ENCODE measurements at places on chromosomes 7 and 10.

DNA sequence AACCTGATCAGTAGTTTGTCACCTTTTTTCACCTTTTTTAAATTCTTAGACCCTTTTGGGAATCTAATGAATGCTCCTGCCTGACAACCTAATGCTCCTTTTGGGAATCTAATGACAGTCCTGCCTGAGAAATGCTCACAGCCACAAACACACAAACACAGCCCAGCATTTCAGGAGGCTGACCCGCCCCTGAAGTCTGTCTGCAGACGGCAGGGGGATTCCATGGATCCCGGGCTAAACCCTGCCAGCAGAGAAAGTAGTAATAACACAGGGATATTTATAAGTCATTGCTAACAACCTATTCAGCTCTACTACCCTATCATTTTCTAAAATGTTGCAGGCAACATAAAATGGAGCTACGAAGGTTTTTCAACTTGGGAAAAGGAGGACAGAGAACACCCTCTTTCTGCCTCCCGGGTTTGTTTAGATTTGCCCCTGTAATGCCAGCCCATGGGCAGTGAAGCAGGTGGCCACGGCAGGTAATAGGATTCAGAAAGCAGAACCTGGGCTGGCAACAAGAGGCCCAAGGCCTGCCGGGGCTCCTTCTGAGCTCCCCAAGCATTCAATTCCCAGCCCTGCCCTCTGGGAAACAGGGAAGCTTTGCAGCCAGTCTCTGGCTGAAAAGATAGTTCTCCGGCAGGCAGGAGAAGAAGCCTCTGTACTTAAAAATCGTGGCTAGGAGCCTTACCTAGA is 65.2 kb downstream of the CREB3L2 start:
- no peak for DNase-seq

DNA sequence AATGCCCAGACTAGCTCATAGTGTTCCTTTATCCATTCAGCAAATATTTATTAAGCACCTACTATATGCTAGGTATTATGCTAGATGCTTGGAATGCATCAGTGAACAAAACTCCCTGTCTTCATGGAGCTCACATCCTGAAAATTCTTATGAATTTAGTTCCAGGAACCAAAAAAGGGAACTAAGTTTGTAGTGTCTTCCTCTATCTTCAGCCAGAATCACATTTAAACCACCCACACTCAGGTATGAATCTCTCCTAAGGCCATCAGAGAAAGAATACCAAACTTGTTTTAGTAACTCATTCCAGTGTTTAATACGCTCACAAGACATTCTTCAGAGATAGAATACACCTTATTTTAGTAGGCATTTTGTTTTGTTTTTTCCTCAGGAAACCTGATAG is 10.1 kb upstream of the EGR2 start:
- no peak for DNase-seq

- no peak for DNase-seq
Observed at GRCh38 chr10:11286261-11286852, 268.7 kb downstream of the CELF2 start.

DNA sequence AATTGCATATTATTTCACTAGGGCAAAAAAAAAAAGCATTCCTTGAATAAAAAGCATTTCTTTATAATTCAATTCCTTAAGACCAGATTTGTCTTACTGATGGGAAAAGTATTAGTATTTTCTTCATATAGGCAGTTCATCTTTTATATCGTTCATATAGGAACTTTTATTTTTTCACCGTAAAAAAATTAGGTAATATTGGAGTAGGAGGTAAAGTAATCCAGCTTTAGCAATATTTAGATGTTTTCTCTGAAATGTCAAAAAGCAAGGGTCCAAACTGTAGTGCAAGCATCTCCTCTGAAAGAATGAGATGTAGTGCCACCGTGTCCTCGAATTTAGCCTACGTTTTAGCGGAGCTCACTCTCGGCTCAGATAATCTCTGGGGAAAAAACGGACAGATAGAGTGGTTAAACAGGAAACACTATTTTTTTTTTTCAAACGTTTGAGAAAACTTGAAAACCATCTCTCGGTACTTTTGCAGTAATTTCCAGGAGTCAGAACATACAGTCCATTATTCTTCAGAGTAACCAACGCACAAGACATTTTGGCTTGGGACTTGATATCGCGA is 5.5 kb upstream of the SPAG6 start:
- DNase-seq: no peak

DNA sequence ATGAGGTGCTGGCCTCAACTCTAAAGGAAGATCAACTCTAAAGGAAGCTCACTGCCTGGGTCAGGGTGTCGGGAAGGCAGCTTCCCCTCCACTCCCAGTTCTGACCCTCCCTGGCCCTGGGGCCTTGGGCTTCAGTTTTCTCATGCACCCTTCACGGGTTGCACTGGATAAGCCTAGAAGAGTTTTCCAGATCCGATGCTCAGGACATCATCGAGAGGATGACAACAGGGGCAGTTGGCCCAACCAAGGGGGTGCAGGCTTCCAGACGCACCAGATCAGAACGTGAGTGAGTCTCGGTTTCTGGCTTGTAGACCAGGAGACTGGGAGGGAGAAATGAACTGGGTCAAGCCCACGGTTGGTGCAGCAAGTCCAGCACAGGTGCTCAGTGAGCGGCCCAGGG is 34.2 kb upstream of the CHST15 start:
- no peak for DNase-seq

DNA sequence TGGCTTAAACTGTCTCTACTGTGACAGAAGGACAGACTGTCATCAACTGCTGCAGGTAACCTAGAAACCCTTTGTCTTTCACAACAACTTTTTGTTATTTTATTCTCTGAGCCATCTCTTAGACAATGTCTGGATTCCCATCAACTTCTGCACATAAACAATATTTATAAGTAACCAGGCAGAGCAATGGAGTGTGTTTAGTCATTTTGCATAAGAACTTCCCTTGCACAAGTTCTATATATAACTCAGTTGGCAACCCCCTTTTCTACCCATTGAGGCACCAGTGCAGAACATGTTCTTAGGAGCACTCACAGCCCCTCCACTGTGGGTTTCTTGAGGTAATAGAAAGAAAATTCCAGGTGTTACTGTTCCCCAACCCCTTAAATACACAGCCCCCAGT is 65.0 kb upstream of the IL6 start:
- DNase-seq: no peak

DNA sequence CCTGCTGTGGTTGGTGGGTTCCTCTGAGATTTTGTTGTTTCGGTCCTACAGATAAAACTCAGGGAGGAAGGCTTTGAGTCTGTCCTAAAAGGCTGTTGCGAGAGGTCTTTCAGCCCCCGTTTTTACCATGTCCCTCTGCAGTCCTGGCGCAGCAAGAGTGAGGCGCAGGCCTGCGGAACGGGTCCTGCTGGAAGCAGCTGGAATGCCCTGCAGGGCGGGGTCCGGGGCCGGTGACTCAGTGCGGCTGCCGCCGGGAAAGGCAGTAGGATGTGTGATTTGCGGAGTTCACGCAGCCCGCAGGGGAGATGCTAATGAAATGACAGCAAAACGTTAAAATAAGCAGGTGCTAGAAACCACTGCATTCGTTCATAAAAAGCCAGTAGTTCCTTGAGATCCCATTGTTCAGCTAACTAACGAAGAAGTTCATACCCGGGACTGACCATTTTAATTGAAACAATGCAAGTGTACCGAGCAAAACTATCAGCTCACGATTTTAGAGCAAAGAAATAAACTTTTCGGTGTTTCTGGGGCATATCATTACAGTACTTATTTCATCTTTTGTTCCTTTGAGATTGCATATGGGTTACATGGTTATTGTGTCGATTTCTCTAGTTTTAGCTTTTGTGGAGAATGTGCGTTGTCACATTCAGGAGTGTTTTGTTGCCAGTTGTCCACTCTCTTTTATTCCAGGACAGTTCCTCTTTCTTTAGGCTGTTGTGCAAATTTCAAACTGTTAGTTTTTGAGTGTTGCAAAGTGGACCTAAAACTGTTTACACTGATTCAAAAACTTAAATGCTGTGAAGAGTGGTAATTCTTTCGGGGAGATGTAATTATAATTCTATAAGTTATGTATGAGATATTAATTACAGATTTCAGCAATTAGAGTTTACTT is 783 bp downstream of the ANLN start:
- peak; percentile 89 for DNase-seq

- DNase-seq: no peak
Observed at GRCh38 chr7:280461-280860, 9.5 kb upstream of the FOXL3 start.

DNA sequence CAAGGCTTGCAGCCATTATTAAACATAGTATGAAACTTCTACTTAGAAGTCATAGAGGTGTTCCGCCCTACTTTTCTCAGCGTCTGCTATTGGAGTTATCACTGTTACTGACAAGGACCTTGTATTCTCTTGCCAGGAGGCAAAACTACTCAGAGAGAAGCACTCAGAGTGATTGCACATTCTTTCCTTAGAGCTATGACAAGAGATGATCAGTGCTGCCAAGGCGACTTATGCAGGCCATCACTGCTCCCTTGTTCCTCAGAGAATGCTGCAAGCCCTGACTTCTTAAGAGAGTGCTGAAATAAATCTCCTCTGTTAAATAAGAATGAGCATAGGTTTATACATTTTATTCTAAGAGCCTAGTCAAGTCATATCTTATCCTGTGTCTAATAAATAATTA is 534.6 kb upstream of the PHF14 start:
- DNase-seq: no peak

DNA sequence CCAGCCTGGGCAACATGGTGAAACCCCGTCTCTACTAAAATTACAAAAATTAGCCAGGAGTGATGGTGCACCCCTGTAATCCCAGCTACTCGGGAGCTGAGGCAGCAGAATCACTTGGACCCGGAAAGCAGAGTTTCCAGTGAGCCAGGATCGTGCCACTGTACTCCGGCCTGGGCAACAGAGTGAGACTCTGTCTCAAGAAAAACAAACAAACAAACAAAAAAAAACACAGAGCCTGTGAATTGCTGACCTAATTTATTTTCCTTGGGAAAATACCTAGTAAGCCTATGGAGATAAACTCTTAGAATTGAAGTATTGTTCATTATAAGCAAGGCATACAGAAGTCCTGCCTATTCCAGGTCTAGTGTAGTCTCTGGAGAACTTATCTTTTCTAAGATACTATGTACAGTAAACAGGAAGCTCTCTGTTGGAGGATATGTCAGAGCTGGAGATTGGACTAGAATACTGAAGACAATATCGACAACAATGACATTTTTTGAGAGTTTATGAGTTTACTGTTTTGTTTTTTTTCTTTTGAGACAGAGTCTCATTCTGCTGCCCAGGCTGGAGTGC is 14.9 kb downstream of the GTF2I start:
- no peak for DNase-seq

DNA sequence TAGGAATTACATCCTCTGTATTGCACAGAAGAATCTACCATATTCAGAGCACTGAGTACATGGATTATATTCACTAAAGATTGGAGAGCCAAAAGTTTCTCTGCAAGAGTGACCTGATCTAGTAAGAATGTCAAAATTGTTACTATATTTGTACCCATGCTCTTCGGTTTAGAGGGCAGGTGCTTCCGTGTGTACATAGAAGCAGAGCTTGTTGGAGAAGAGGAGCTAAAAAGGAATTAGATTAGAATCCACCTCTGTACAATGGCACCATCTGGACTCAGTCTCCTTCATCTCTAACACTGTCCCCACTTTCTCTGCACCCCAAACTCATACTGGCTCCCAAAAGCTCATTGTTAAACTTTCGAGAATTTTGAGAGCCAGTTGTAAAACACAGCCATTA is 8.3 kb downstream of the CALD1 start:
- DNase-seq: no peak

GRCh38 chr10:103451091-103451813 is 918 bp downstream of the CALHM2 start:
- DNase-seq: peak; percentile 13

DNA sequence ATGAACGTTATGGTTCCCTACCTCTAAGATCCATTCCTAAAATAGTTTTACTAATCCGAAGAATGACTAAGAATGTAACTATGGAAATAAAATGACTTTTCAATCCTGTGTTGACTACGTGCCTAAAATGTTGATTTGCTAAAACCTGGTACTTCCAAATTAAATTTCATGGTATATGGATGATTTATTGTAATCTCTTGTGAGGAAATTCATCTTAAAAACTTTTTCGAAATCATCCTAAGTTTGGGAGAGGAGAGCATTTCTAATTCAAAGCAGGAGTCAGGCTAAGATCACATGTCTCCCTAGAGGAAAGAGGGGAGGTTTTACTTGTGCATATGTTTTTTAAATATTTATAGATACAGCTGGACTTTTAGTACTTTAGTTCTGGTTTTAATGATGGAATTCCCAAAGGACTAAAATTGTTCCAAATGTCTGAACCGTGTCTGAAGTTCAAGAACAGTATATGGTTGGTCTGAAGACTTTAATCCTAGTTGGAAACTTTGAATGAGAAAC is 483.9 kb downstream of the AUTS2 start:
- DNase-seq: no peak

DNA sequence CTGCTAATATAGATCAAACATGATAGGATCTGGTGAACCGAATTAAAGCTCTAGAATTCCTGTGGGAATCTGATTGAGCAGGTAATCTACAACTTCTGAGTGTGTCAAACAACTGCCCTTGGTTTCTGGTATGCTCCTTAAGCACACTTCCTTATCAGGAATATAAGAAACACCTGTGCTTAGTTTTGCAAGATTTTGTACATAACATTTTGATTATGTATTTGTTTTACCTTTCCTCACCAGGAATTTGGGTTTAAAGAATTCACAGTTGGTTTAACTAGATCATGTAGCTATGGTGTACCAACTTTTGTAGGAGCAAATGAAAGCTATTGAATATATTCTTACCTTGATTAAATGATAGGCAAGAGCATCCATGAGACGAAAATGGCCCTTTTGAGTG is 40.6 kb downstream of the MCU start:
- DNase-seq: no peak

GRCh38 chr10:43026039-43026973 is 50.6 kb upstream of the RET start:
- DNase-seq: no peak

GRCh38 chr7:131606346-131607290 is 50.2 kb upstream of the PODXL start:
- DNase-seq: no peak

DNA sequence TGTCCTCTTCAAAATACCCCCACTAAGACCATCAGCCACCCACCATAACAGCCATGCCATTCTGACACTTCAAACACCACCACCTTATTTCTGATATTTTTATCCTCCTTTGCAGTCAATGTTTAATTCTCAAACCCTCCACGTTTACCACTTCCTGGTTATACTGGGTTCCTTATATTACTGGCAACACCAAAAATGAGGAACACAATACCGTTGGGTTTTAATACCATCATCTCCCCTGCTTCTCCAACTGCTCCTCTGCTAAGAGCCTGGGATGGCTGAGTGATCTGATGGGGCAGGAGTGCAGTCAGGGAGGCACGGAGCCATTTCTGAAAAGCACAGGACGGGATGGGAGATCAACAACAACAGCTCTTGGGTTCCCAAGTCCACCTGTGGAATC is 140.5 kb downstream of the CHCHD3 start:
- DNase-seq: no peak

Measured in iris pigment epithelial cell (primary cell).